HTR-8/SVneo (cell line): ENCODE measurements at places on chromosomes 2 and 18.
A peak's percentile ranks its signal among the peaks of the same experiment; 100 is the strongest.

DNA sequence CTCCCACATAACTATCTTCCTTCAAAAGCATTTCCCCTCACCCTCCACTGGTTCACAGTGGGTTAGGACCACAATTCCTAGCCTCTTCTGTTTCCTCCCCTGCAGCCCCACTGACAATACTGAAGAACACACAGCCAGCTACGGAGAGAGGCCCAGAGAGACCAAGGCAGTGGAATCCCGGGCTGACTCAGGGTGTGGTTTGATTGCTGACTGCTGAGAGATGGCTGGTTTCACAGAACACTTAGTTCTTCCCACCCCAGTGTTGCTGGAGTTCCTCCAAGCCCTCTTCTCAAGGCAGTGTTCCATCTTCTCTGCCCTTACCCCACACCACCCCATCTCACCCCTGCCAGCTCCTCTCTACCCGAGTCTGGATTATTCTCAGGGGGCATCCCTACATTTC is 43.3 kb upstream of the ZFP36L2 start:
- DNase-seq: no peak

GRCh38 chr2:202858601-202859000 is 13.0 kb downstream of the ICA1L start:
- no peak for DNase-seq

DNA sequence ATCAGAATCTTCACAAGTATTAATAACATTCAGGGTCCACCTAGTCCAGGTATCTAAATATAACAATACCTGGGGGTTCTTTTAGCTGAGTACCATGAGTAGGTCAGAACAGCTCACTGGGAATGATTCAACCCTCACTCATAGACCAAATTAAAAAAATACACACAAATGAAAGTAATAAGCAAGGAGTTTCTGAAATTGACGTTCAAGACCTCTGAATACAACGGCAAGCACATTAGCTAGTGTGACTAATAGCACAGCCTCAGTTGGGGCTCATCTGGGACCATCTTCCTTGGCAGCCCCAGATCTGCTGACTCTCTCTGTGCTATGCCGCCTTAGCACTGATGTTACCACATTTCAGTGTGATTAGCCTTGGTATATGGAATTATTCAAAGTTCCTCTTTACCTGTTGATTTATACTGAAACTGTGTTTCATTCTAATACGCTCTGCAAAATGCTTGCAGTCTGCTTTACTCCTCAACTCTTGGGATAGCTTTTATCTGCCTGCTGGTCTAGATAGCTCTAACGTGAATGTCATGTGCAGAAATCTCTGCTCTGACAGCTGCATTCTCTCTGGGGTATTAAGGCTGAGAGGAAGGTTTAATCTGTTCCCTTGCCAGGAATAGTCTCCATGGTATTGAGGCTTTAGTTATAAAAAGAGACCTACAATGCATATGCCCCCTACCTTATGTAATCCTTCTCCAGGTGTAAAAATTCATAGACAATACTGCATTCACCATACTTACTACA is 153.3 kb downstream of the METTL4 start:
- DNase-seq: no peak

GRCh38 chr18:60421356-60422118 is 49.0 kb upstream of the MC4R start:
- DNase-seq: no peak

DNA sequence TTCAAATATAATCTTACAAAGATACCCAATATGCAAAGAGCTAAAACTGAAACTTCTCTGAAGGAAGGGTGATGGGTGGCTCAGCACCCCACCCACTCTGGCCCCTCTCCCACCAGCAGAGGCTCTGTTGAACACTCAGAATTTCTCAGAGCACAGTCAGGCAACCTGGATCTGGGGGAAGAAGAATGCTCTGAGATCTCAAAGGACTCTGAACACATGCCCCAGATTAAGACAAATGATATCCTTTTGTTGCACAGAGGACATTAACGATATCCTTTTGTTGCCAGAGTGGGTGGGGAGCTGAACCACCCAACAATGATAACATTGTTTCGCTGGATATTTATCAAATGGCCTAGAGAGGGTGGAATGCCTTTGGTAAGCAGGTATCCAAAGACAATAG is 104.8 kb downstream of the LBH start:
- no peak for DNase-seq

DNA sequence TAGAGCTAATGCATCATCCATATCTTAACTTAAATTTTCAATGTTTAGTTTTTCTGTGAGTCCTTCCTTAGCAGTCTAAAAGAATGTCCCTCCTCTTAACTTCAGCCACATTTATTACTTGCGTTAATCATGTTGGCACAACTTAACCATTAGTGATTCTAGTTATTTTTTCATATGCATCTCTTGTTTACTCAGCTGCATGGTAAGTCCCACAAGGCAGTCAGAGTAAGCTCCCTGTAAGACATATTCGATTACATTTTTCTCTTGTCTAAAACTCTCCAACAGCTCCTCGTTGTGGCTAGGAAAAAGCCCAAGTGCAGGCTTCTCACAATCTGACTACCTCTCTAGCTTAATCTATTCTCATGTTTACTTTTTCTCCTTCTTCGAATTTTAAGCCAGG is 2045.3 kb upstream of the PIK3C3 start:
- no peak for DNase-seq

DNA sequence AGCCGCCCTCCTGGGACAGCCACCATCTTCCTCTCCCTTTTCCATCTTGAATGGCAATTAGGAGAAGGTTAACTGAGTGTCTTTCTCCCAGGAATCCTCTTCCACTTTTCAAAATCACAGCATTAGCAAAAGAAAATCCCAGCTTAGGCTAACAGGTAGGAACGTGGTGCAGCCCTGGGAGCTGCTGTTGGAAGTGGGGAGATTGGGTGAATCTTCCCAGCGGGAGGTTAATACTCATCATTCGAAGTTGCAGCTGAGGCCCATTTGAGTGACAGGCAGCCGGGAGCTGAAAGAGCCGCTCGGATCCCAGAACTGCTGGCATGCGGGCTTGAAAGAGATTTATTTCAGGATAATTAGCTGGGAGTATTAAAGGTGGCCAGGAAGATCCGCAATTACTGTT is 306.0 kb downstream of the BCL11A start:
- DNase-seq: no peak

DNA sequence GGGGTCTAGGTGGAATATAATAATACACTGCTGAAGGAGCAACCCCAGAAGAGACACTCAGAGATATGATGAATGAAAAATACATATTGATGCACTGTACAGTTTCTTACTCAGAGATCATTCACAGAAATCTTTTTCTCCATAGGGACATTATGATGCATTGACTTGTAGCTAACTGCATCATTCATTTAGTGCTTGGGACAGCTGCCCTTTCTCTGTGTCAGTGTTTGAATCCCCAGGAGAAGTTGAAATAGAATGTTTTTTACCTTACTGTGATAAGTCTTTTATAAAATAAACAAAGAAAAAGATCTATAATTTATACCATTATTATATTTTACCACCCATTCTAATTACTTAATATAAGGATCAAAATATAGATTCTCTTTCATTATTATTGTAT is 91.7 kb upstream of the DSEL start:
- DNase-seq: no peak

GRCh38 chr18:55386545-55386944 is 201.4 kb downstream of the TCF4 start:
- no peak for DNase-seq

- DNase-seq: peak; percentile 90
These were observed 65.1 kb downstream of the MRPS9 start for GRCh38 chr2:105102963-105103421.

GRCh38 chr2:73070643-73071359 is 711 bp downstream of the SFXN5 start:
- peak; percentile 51 for DNase-seq

DNA sequence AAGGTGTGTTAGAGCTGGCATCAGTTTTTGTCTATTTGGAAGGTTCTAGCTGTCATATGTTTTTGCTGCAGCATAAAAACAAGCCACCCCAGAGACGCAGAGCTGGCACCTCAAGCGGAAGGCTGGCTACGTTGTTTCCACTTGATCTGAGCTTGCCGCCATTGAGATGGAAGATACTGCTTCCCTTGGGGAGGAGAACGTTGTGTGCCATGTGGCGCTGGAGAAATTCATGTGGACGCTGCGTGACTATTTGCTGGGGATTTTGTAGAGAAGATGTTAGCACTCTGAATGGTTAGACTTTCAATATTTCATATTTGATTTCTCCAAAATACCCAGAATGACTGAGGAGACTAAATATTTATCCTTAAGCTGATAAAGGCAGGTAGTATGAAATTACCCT is 216.2 kb upstream of the ST6GAL2 start:
- DNase-seq: no peak

GRCh38 chr2:25109822-25110221 is 58.6 kb downstream of the POMC start:
- DNase-seq: no peak

GRCh38 chr18:21865043-21865442 is 124.5 kb downstream of the MIB1 start:
- no peak for DNase-seq

- DNase-seq: no peak
These were observed 4.6 kb downstream of the MBP start for GRCh38 chr18:77127769-77128671.

DNA sequence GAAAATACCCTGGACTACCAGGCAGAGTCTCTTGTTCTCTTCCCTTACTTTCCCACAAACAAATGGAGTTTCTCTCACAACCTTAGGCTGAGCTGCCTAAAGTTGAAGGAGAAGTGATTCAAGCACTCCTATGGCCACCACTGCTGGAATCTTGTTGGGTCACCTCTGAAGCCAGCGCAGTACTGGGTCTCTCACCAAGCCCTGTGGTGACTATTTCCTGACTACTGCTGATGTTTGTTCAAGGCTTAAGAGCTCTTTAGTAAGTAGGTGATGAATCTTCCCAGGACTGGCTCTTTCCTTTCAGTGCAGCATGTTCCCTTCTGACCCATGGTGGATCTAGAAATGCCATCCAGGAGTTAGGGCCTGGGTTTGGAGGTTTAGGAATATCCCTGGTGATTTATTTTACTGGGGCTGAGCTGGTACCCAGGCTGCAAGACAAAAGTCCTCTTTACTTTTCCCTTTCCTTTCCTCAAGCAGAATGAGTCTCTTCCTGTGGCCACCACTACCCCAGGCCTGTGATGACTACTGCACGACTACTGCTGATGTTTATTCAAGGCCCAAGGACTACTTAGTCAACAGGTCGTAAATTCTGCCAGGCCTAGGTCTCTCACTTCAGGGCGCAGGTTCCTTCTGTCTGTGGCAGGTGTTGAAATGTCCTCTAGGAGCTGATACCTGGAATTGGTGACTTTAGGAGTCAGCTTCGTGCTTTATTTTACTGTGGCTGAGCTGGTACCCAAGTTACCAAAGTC is 121.8 kb downstream of the SLC4A10 start:
- DNase-seq: no peak

DNA sequence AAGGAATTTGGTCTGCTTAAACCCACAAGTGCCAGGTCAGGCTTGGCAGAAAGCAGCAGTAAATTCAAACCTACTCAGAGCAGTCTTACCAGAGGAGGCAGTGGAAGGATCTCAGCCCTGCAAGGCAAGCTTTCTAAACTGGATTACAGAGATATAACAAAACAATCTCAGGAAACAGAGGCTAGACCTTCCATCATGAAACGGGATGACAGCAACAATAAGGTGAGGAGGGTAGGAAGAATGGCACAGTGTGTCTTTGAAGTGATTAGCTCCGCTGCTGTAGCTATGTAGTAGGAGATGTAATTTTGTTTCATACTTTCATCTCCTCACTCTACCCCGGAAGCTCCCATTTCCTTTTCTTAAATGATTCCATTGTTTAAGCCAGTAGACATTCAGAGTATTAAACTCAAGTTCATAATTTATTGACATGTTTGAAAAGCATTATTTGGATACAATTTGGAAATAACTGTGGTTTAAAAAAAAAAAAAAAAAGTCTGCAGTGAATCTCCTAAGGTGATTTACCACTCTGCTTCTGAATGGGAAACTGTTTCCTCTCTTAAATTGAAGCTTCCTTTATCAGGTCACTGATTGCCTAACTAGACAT is 29.4 kb upstream of the DYSF start:
- no peak for DNase-seq

DNA sequence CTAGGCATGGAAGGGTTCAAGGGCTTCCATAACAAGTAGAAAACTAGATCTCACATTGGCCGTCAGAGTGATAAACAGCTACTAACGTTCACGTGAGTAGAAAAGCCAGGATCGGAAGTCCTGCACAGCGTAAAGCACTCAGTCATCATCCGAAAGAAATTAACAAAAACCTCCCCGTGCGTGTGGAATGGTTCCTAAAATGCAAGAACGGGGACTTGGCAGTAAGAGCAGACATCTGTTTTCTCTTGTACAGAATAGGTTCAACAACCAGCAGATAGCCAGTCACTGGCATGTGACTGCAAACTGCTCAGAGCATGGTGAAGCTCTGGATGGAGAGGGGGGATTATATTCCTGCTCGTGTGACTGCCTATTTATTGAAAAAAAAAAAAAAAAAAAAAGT is 106.9 kb upstream of the ITGB6 start:
- DNase-seq: no peak

DNA sequence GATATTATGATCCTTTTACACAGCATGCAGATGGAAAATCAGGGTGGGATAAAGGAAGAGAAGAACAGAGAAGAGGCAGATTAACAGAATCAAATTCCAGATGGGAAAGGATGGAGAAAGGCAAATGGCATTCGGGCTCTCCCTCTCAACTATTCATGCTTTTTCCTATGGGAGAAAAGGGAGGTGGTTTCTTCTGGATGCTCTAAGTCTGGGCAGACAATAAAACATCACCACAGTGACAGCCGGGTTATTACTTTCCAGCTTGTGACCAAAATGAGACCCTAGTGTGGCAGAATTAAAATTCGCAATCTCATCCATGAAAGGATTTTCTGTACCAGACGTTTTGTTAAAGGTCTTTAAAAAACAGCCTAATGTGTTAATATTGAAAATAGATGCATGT is 440.7 kb downstream of the RND3 start:
- no peak for DNase-seq

DNA sequence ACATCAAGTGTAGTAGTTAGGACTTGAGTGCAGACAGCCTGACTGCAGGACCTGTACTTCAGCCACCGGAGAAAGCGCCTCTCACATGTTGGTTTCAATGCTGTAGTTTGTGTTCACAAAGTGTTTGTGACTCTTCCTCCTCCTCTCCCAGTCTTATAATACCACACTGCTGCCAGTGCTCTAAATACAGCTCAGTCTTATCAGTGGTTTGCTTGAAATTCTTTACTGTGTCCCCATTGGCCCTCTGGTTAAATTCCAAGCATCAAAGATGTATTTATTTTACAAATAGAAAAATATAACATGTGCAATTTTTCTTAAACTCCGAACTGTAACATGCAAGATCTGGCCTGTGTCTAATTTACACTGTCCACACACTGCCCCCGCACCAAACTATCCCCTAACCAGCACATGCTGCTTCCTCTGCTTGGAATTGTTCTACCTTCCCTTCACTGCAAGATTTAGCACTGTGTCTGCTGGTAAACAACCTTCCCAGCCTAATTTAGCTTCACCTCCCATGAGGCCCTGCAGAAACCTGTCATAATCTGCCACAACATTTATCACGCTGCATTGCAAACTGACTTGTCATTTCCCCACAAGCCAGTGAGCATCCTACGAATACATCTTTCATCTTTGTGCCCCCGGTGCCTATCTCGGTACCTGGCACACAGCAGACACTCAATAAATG is 77.1 kb downstream of the SUMO1 start:
- DNase-seq: peak; percentile 35
